ENCODE measurements at places on chromosomes 2 and 18. TPM values are rescaled to one million over a fixed set of nuclear protein-coding genes. Genes with fewer than 3 reads are reported as not detected.
A peak's percentile ranks its signal among the peaks of the same experiment; 100 is the strongest.

DPYSL5 gene
- total RNA-seq: not detected

C2orf81 gene
- 1.3 TPM for total RNA-seq

PRSS56 gene
- total RNA-seq: not detected

REG3A gene
- not detected for total RNA-seq

TMEM198 gene
- total RNA-seq: 2.3 TPM

AGAP1 gene
- 7.8 TPM for total RNA-seq

VWA3B gene
- not detected for total RNA-seq

GGCX gene
- total RNA-seq: 59.3 TPM

DSG2 gene
- 0.10 TPM for total RNA-seq

DNA sequence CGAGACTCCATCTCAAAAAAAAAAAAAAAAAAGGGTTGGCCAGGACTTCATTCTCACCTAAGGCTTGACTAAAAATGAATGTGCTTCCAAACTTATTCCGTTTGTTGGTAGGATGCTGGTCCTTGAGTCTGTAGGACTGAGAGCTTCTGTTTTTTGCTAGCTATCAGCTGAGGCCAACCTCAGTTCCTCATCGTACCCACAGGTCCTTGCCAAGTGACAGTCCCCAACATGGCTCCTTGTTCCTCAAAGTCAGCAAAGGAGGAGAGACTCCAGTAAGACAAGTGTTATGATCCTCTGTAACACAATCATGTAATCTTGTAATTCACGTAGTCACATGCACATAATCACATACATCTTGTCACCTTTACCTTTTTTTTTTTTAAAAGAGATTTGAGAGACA lies 37.0 kb downstream of the HAUS1 start:
- no peak for DNase-seq

DNA sequence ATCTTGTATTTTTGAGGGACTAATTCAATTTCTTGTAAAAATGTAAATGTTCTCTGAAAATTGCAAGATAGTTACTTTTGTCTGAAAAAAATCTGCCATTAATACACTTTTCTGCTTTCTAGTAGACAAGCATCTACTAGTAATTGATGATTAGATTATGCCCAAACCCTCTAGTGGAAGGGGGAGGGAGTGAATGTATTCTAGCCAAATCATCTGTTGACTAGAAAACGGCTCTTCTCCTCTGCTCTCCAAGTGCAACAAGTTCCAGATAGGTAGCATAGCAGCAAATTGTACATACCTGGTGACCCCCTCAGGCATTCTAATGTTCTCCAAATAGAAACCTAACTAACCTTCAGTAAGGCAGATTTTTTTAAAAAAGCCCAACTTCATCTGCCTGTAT lies 58.6 kb downstream of the RELCH start:
- DNase-seq: no peak

- no peak for DNase-seq
Measured at GRCh38 chr2:128573116-128573515, 254.4 kb upstream of the HS6ST1 start.

GRCh38 chr2:110660558-110660957 lies 17.3 kb downstream of the BUB1 start:
- DNase-seq: no peak

DNA sequence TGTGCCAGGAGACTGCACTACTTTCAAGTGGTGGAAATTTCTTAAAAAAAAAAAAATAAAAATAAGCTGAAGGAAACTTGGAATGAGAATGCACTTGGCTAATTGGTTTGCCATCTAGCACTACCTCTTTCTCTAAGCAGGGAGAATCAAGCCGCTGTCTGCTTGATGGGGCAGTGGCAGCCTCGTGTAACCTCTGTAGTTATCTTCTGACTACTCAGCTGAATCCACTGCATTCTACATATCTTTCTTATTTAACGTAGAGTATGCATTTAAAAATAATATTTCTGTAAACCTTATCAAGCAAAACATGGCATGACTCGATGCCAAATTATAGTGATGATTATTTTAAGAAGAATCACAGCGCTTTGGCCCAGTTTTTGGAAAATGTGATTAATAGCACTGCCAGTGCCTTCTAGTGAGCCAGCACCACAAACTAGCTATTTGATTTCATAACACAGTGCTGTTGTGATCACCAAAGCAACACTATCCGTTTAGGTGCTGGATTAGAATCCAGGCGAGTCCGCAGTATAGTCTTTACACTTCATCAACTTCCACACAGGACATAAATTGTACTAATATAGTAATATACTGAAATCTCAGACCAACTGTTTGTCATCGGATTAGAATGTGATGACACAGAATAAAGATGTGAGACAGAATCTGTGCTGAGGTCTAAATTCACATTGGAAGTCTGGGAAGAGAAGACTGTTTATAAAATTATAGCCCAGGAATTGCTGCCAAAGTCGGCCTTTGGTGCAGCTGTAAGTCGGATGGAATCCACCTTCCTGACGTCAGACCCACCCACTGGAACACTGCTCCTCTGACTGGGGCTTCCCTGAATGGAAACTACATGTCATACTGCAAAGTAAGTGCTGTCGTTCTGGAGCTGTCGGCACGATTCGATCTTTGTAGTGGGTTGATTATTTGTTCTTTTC lies 136.5 kb upstream of the ETAA1 start:
- DNase-seq: peak; percentile 92

DNA sequence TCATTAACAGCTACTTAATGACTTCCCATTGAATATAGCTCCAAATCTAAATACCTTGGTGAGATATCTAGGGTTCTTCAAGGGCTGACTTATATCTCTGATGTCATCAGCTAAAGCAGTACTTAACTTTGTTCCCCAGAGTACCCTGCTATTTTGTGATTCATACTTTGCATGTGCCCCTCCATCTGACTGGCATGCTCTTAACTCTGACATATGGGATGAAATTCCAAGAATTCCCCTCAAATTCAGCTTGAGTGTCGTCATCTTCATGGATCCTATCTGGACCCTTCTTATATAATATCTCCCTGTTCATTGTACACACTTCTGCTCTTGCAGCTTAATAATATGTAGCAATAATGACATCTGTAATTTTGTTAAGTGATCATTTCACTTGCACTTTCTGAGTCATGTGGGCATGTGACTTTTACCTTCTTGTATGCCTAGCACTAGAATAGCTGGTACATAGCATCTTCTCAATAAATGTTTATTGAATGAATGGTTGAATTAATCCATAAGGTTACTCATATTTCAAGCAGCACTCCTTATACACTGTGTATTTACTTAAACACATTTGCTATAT lies 172.9 kb downstream of the WDR7 start:
- DNase-seq: no peak

- DNase-seq: no peak
Measured at GRCh38 chr2:10326707-10327594, 24.2 kb downstream of the HPCAL1 start.

DNA sequence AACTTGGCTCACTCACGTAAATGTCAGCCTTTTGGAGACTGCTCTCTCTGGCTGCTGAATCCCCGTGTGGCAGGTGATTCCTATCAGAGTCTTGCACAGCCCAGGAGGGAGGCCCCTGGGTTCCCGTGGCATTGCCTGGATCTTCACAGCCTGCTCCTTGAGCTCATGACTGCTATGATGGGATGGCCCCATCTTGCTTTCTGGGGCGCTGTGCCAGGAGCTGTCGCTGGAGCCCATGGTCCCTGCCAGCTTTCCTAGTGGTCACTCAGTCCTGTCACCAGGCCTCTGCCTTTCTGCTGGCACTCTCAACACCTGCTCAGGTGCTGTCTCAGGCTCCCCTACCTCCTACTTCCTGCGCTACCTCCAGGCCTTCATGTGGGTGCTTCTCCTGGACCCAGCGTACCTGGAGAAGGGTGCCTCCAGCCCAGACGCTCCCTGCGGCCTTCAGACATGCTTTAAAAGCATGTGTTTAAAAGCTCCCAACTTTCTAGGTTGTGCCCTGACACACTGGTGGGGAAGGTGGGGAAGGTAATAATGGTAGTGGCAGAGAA lies 110.1 kb downstream of the MCFD2 start:
- DNase-seq: no peak

- no peak for DNase-seq
Measured at GRCh38 chr2:59752512-59752911, 800.9 kb downstream of the BCL11A start.

DNA sequence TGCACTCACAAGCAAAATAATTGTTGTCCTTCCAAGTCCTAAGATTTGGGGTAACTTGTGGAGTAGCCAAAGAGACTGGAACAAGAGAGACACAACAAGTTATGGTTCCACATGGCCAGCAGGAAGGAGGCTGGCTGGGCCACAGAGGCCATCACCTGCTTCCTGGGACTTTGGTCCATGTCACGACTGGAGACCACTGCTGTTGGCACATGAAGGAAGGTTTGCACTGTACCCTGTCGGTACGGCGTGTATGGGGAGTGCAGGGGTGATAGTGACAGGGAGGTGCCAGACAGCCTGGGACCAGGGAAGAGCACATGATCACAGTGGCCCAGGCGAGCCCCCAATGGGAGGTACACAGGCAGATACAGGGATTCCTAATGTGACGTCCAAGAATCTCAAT lies 15.5 kb downstream of the SLC66A2 start:
- DNase-seq: no peak

DNA sequence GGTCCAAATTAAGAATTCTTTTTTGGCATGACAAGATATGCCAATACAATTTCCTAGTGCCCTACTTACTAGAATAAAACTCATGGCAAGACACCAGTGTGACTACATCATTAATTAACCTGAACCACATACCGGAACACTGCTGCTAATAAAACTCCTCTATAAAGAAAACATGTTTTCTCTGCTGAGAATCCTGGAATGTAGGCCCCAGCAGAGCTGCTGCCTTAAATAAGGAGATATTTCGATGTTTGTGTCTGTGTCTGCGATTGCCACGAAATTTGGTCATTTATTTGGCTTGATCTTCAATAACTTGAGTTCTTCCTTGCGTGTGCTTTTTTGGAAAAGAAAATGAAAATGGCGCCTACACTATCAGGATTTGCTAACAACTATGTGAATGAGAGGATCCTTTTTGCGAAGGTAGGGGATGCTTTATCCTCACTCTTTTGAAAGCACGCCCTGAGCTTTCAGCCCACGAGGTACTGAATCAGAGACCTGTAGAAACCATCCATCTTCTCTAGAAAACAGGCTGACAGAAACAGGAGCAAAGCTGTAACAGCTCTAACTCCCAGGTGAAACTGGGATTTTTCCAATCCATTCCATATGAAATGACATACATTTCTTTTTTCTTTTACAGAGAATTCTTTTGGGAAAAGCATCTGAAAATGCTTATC lies 27.0 kb downstream of the KLF7 start:
- DNase-seq: no peak

- no peak for DNase-seq
Measured at GRCh38 chr2:113200736-113201490, 27.1 kb downstream of the PSD4 start.

DNA sequence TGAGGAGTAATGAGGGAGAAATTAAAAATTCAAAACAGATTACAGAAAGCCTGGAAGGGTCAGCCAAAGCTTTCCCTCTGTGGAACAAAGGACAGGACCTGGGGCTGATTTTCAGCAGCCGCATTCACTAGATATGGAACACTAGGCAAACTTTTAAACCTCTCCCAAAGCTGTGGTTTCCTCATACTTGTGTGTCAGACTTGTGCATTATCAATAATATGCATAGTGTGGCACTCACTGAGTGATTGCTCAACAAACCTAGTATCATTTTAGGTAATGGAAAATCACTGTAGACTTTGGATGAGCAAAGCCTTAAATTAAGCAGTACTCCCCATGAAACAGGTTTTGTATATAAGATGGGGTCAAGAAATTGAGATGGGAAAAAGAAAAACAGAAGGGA lies 26.3 kb upstream of the IKZF2 start:
- DNase-seq: no peak

GRCh38 chr2:179170901-179171300 lies 93.7 kb downstream of the SESTD1 start:
- no peak for DNase-seq

GRCh38 chr2:186871881-186872280 lies 22.9 kb upstream of the ZSWIM2 start:
- DNase-seq: no peak

DNA sequence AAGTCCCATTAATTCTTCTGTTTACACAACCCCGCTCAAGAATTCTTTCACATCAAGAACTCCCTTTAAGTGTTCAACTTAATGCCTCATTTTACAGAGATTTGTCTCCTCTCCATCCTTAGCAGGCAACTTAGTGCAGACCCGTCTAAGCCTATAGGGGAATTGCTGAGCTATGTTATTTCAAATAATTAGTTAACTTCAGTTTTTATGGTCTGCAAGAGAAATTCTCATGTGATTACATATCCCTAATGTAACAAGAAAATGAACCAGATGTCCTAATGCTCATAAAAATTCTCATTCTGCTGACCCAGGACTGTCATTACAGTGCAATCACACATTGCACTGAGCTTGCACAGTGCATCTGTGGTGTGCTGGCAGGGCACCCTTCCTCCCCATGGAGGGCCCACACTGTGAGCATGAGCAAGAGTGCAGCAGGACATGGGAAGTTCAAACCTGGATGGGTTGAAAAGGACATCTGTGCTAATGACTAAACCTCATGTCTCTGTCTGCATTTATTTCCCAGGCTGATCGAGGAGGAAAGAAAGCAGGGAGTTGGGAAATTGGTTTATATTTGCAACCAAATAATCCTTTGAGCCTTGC lies 97.1 kb downstream of the COL5A2 start:
- no peak for DNase-seq

DNA sequence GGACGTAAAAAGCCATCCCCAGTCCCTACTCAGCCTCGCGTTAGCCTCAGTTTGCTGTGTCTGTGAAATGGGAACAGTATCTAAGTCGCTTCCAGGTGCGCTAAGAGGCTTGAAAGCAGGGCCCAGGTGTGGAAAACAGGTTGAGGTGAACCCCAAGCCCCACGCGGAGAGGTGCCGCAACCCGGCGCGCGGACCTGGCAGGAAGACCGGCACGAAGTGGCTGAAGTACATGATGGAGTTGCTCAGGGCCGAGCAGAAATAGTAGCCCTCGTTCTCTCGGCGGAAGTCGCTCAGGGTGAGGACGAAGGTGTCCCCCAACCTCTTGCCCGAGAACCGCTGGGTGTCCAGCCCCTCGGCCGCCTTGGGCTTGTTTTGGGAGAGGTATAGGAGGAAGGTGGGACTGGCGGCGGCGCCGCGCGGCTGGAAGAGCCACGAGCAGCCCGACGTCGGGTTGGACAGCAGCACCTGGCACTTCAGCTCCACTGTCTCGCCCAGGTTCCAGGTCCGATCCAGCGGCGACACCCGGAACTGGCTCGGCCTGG lies 508 bp downstream of the CD8A start:
- DNase-seq: no peak

GRCh38 chr2:234825616-234826015 lies 126.2 kb upstream of the SH3BP4 start:
- DNase-seq: no peak

- peak; percentile 13 for DNase-seq
Measured at GRCh38 chr2:65281627-65282351, 54.2 kb downstream of the ACTR2 start.

DNA sequence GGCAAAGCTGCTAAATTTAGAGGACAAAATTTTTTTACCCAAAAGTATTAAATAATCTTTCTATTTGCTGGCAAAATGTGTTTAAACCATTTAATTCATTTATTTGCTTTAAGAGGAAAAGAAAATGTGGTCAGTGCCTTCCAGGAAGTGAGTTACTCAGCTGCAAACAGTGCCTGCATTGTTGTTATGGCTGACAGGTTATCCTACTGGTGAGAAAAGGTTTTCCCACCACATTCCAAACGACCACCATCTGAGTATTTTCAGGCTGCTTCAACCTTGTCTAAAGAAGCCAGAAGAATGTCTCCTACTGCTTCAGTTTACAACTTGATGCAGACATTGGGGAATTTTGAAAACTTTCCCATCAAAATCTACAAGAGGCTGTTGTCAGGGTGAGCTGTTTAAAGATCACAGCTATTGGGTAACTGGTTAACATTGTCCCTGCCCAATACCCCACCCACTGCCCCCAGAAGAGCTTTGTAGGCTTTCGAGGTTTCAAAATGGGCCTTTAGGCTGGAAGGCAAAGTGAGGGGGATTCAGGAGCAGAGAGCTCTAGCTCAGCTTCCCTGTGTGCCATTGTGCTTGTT lies 461.3 kb upstream of the FANCL start:
- DNase-seq: no peak

Measured in RPMI7951 (cell line).